Stomach (tissue), 19 donors: ENCODE measurements at places on chromosomes 12 and 14. TPM values are rescaled to one million over a fixed set of nuclear protein-coding genes. Genes with fewer than 3 reads are reported as not detected.

DNA sequence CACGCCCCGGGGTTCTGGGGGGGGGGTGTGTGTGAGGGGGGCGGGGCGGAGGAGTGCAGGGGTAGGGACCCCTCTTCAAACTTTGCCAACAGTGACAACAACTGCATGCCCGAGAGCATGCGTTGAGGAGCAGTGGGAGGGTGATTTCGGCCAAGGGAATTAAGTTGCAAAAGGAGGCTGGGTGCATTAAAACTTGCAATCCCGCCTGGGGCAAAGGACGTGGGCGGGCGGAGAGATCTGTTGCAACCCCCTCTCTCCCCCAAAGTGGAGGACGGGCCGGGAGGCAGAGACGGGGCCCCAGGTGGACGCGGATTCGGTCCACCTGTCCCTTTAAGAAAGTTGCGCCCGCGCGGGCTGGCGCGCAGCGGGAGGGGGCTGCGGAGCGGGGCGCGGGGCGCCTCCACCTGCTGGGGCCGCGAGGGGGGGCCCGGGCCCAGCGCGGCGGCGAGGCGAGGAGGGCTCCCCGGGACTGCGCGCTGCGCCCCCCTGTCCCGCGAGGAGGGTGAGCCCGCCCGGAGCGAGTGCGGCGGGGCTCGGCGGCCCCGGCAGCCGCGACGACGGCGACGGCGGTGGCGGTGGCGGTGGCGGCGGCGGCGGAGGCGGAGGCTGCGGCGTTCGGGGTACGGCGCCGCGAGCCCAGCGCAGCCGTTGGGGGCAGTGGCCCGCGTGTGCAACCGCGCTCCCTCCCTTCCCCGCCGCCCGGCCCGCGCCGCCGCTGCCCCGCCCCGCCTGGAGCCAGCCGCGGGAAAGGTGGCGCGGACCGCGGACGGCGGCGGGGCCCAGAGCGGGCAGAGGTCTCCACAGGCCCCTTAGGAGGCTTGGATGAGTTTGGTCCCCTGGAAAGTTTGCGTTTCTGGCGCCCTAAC, 530 bp upstream of the FOXN4 start:
- DNase-seq = peak; percentile 46

GRCh38 chr14:42110167-42110566, 503.5 kb downstream of the LRFN5 start:
- no peak for DNase-seq

The KRT79 gene
- total RNA-seq = not detected

- no peak for DNase-seq
These were observed 140.9 kb upstream of the SRRM4 start for GRCh38 chr12:118840399-118840798.

GRCh38 chr12:12641650-12642049, 30.0 kb downstream of the CREBL2 start:
- DNase-seq = no peak

DNA sequence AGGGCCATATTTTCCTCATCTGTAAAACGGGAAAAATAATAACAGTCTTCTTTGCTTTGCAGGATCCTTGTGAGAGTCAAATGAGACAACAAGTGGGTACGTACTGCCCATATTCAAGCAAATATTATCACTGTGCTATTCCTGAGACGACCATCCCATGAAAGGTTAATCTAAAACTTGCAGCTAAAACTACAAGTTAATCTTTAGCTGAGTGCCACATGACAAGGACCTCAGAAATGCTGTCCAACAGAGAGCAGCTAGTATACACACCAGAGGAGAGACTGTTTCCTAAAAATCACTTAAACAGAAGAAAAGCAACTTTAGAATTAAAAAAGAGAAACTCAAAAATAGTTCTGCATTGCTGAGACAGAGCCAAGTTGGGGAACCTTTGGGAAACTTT, 162.7 kb upstream of the TMTC2 start:
- no peak for DNase-seq

DNA sequence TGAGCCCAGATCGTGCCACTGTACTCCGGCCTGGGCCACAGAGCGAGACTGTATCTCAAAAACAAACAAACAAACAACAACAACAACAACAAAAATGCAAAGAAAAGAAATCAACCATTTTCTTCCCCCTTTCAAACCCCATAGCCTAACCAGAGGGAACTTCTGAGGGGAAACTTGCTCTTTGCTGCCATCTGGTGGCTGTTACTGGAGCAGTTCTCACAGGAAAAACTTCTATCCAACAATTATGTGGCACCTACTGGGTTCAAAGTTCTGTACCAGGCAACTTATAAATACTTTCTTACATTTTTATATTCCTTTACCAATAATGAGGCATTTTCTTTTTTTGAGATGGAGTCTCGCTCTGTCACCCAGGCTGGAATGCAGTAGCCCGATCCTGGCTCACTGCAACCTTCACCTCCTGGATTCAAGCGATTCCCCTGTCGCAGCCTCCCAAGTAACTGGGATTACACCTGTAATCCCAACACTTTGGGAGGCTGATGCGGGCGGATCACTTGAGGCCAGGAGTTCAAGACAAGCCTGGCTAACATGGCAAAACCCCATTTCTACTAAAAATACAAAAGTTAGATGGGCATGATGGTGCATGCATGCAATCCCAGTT, 50.9 kb upstream of the BICDL1 start:
- DNase-seq = peak; percentile 84

- no peak for DNase-seq
These were observed 23.1 kb upstream of the DLK1 start for GRCh38 chr14:100703386-100704220.

The RPS6KL1 gene
- 2.0 TPM for total RNA-seq

The GYS2 gene
- not detected for total RNA-seq

The MYF5 gene
- total RNA-seq = not detected

DNA sequence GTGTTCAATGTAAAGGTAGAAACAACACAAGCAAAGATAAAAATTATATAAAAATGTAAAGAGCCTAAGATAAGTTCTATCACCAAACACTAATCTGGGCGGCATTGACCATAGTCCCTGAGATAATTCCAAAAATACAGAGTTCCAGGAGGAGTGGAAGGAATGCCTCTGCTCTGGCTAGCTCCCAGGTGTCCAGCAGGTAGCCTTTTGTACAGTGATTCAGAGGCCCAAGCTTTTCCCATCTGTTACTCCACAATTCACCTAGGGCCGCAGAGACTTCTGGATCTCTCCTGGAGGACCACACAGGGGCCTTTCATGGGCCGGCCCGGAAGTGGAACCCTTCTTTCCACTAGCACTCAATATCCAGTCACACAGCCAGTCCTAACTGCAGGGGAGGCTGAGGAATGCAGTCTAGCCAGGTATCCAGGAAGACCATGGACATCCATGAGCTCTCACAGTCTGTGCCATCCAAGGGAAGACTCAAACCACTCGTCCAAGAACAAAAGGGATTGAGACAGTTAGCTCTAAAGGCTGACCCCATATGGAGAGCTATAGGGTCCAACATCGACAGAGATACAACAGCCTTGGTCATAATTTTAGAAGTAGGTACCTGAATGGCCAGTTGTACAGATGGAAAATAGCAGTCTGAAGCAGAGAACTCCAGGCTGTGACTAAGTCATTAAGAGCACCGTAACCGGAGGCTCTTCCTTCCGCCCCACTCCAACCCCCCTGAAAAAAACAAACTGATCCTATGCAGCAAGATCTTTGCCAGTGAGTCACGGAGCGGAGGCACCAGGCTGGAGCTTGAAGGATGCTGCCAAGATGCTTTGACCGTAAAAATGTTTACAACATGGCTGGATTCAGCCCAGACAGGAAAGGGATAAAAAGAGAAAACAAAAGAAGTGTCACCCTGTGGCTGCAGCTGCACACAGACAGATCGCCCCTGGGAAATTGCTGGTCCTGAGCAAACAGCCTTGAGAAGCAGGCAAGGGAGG, 204.8 kb downstream of the NUAK1 start:
- no peak for DNase-seq

DNA sequence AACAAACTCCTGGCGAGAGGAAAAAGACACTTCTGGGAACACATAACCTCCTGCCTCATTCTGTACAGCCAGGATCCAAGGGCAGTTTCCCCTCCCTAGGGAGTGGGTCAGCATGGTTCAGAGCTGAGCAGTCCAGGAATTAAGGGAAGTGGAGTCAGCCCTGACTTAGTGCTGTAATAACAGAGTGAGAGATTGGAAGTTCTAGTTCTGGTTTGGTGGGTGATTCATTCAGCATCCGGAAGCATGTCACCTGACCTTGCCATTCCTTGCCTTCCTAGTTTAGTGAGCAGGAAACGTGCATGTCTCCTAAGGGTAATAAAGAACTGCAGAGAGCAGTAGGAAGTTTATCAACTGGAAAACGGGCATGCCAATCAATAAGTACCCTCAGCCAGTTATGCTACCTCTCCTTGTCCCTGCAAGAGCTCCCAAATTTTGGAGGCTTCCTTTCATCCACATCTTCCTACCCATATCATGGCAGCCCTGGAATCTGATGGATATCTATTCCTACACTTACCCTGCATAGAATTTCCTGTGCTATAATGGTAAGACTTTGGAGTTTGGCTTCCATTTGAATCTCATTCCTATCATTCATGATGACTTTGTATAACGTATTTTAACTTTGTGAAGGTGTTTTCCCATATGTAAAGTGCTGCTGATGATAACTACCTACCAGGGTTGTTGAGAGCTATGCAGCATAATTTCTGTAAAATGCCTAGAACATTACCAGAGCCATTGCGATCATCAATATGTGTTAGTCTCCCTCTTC, 28.5 kb upstream of the MAGOHB start:
- peak; percentile 55 for DNase-seq

GRCh38 chr12:72134246-72135020, 137.7 kb upstream of the TRHDE start:
- DNase-seq = peak; percentile 16

DNA sequence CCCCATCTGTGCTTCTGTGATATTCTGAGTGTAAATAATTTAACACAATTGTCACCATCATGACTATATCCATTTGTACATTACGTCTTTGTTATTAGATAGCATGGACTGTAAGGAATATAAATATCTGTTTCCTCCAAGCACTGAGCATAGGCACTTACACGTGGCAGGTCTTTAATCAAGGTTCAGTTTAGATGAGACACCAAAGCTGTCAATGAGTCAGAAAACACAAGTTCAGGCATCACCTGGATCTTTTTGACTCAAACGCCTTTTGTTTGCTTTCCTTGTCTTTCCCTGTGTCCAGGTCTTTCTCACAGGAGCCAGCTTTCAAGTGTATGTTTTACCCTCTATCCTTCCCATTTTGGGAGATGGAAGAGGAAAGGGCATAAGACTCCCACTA, 163.2 kb upstream of the CCDC198 start:
- no peak for DNase-seq

The EML1 gene
- total RNA-seq = 43.5 TPM

DNA sequence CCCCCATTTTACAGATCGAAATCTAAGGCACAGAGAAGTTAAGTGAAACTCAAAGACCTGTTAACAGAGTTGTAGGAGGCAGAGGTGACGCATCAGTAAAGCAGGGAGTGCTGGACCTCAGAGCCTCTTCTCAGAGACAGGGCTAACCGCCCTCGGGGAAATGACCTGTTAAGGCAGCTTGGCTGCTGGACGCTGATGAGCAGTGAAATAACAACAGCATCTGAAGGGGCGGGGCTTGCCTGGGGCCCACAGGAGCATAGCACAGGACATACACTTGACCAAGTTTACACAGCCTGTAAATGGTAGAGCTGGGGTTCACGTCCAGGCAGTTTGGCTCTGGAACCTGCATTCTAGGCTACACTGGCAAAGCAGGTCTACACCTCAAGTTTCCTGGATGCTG, 39.3 kb downstream of the LRTM2 start:
- no peak for DNase-seq

GRCh38 chr12:53651737-53652136, 24.1 kb downstream of the ATP5MC2 start:
- DNase-seq = no peak

GRCh38 chr14:77498120-77498979, at the start of gene ISM2:
Gene ISM2 (minus strand): TSS chr14:77498816. CDS start chr14:77498793, 23 bp downstream.
- DNase-seq = peak; percentile 80

The KRT75 gene
- not detected for total RNA-seq

The ERBB3 gene
- total RNA-seq = 286 TPM

DNA sequence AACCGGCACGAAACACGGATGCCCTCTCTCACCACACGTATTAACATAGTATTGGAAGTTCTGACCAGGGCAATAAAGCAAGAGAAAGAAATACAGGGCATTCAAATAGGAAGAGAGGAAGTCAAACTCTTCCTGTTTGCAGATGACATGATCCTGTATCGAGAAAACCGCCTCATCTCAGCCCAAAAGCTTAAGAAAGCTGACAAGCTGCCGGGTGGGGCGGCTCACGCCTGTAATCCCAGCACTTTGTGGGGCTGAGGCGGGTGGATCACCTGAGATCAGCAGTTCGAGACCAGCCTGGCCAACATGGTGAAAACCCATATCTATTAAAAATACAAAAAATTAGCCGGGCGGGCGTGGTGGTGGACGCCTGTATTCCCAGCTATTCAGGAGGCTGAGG, 17.7 kb downstream of the OR6S1 start:
- DNase-seq = no peak

- DNase-seq = no peak
These were observed 352.2 kb downstream of the AACS start for GRCh38 chr12:125417446-125417845.

The CYP27B1 gene
- total RNA-seq = 1.8 TPM

The KIAA0586 gene
- total RNA-seq = 25.0 TPM

The KRT4 gene
- total RNA-seq = not detected

The SYT10 gene
- 0.14 TPM for total RNA-seq

GRCh38 chr12:65828711-65829339, 4.5 kb downstream of the HMGA2 start:
- DNase-seq = no peak

The CCDC175 gene
- not detected for total RNA-seq

The KRT83 gene
- total RNA-seq = not detected

The ABCC9 gene
- 60.1 TPM for total RNA-seq

DNA sequence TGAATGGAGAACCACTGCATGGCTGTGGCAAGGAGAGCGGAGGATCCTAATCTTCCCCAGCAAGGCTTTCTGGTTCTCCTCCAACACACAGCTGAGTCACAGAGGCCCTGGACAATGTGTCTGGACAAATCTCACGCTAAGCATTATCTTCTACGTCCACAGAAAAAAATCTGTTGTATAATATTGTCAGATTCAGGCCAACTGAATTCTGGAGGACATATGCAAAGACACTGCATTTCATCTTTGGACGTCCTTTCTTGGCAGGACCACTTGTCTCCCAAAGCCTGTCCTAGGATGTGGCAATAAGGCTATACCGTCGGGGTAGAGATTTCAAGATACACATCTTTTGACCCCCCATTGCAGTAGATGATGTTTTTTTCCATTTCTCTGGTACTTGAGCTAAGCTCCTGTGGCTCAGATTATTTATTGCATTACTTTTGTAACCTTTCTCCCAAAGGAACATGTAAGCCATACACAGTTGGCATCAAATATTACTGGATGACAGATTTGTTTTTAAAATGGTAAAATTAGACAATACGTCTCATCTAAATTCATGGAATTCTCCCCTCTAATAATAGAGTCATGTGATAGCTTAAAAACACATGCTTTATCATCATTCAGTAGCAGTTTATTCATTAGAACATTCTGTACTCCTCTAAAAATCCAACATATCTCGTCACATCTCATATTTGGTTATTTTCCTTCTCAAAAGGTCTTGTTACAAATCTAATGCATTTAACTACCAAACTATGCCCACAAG, 19.4 kb downstream of the LMO3 start:
- no peak for DNase-seq

The TMEM63C gene
- not detected for total RNA-seq

GRCh38 chr14:75985618-75986438, at the start of gene IFT43:
Gene IFT43 (plus strand): TSS chr14:75985763. CDS start chr14:75985787, 24 bp downstream.
- DNase-seq = peak; percentile 94

The METTL17 gene
- 304 TPM for total RNA-seq

The OAS2 gene
- total RNA-seq = 11.4 TPM

- DNase-seq = no peak
These were observed 34.6 kb upstream of the BEGAIN start for GRCh38 chr14:100621806-100622205.

The CSRP2 gene
- total RNA-seq = not detected

GRCh38 chr12:132537836-132538662, 48.1 kb downstream of the FBRSL1 start:
- no peak for DNase-seq
